T-helper 17 cell (primary cell): ENCODE measurements at places on chromosomes 3 and 15.

DNA sequence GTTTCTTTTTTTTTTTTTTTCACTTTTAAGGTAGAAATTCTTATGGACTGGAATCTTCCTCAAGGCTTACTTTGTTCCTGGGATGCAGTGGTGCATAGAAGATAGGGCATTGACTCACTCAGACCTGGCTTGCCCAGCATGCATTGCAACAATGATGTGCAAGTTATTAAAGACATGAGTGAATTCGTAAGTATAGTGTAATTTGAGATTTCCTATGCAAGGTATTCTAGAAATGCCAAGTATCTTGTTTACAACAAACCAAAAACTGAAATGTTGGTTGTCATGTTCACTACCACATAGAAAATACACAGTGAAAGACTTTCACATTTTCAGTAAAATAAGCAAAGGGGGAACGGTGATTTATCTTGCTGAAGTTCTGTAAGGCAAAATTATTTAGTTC is 56.5 kb upstream of the FNDC3B start:
- no peak for DNase-seq

GRCh38 chr3:117719316-117719926 is 1009.8 kb downstream of the TUSC7 start:
- no peak for DNase-seq

DNA sequence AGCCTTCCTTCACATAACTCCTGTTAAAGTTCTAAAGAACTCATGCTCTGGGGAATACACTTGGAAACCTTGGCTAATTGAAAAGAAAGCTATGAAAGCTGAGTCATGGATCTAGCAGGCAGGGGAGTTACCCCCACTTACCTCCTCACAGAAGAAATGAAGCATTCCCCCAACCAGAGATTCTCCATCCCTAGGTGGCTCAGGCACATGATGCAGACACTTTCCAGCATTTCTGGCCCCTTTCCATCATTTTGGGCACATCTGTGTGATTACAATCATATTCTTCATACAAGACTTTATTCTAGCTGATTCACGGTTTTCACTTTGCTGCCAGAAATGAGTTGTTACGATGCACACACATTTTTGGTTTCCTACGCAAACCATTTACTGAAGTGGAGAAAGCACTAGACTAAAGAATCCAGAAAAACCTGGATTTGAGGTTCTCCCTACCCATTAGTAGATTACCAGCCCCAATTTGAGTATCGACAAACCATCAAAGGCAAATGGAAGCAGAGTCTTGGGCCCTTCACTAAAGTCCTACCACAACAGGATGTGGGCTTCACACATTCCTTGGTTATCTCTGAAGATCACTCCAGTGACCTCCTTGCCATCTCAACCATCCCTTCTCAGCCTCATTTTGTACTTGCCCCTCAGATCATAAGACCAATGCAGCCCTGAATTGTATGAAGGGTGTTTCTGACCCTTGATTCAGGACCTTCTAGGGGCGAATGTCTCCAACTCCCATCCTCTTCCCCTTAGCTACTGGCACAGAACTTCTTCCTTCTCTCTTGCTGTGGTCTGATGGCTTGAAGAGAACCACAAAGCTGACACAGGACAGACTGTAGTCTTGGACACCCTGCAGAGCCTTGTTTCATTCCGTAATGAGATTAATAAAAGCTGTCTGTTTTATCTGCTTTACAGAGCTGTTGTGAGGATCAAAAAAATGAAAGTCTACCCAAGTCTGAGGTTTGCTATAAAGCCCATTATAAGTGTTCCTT is 42.5 kb upstream of the SNRK start:
- DNase-seq: no peak

DNA sequence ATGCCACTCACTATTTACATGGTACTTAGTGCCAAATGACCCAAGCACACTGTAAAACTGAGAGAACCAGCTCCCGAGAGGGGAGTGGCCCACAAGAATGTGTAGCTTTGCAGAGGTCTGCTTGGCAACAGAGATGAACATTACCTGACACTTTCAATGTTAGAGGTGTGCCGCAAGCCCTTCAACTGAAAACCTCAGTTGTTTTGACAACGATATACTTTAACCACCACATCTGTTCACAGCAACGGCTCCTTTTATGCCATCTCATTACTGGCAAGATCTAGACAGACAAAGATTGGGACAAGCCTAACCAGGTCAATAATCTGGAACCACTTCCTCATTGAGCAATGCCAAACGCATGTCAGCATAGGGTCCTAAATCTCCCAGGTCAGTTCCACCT is 23.7 kb downstream of the NEK10 start:
- no peak for DNase-seq

DNA sequence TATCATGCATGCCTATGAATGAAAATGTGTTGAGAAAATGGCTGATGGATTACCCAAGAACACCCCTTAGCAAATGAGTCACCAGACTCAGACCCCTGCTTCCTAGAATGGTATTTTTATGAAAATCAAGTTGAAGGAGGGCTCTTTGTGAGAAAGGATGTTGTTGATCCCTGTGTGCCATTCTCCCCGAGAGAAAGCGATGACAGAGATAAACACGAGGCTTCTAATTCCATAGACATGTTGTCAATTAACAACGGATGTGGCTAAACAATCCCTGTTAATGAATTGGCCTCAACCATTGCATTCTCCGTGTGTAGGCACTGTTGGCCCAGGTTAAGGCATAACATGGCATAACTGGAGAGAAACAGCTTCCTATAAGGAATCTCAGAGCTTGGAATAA is 5.8 kb upstream of the OXTR start:
- DNase-seq: no peak

GRCh38 chr3:194577986-194578905 is 55.0 kb downstream of the TMEM44 start:
- DNase-seq: no peak

DNA sequence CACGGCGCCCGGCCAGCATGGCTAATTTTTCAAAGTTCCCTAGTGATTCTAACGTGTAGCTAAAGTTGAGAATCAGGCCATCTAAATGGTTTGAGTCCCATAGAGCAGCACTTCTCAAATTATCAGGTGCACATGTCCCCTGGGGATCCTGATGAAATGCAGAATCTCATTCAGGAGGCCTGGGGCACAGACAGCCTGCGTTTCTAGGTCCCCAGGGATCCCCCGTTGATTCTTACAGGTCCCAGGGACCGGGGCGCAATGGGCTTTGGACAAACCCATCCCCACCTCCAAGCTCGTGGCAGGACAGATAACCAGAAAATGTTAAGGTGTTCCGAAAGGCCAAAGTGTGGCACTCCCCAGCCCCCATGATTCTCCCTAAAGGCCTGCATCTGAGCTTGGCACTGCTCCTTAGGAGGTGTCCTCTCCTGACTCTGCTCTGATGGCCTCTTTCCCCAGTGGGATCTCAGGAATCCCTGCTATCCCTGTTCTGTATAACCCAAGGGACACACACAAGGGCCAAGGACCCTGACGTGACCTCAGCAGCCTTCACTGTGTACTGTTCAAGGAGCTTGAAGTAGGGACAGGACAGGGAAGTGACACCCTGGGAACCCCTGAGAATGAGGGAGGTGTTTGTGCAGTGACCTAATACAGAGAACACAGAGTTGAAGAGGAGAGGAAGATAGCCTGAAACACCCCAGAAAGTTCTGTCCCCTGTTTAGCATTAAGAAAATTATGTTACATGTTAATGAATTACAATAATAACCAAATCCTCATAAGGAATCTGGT is 8.0 kb downstream of the LRRK1 start:
- no peak for DNase-seq

DNA sequence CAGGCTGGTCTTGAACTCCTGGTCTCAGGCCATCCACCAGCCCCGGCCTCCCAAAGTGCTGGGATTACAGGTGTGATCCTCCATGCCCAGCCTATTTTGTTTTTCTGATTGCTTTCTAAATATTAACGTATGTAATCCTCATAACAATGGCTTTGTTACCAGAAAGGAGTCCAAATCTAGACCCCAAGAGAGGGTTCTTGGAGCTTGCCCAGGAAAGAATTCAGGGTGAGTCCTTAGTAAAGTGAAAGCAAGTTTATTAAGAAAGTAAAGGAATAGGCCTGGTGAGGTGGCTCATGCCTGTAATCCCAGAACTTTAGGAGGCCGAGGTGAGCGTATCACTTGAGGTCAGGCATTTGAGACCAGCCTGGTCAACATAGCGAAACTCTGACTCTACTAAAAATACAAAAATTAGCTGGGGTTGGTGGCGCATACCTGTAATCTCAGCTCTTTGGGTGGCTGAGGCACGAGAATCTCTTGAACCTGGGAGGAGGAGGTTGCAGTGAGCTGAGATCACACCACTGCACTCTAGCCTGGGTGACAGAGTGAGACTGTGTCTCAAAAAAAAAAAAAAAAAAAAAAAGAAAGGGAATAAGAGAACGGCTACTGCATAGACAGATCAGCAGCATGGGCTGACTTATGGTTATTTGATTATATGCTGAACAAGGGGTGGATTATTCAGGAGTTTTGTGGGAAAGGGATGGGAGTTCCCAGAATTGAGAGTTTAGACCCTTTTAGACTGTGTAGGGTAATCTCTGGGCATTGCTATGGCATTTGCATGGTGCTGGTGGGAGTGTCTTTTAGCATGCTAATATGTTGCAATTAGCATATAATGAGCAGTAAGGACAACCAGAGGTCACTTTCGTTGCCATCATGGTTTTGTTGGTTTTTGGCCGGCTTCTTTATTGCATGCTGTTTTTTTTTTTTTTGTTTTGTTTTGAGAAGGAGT is 36.1 kb downstream of the TYRO3 start:
- no peak for DNase-seq
